ENCODE measurements at places on chromosomes 16 and 17.

DNA sequence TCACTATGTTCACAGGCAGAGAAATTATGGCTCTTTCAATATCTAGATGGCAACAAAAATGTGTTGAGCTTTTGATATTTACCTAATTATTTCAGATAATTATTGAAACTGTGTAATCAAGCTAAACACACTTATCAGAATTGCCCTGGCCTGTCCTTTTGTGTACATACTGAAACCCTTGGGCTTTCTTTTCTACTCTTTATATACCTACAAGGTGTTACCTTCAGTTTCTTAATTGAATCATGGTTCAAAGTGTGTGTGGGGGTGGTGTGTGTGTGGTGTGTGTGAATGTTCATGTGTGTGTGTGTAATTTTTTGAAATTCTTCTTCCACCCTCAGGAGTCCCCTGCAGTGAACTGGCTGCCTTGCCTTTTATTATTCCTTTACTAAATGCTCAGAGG is 506.8 kb upstream of the SOX9 start:
- no peak for DNase-seq

GRCh38 chr17:56325313-56326000 is 172.2 kb downstream of the ANKFN1 start:
- no peak for DNase-seq

GRCh38 chr17:16911141-16911937 is 60.6 kb downstream of the TNFRSF13B start:
- no peak for DNase-seq

GRCh38 chr17:57004944-57005579 is 27.1 kb downstream of the SCPEP1 start:
- DNase-seq = no peak

GRCh38 chr17:32520104-32520701 is 33.4 kb downstream of the CDK5R1 start:
- DNase-seq = peak; percentile 73

GRCh38 chr16:84677017-84677803 is 22.6 kb upstream of the USP10 start:
- DNase-seq = no peak

DNA sequence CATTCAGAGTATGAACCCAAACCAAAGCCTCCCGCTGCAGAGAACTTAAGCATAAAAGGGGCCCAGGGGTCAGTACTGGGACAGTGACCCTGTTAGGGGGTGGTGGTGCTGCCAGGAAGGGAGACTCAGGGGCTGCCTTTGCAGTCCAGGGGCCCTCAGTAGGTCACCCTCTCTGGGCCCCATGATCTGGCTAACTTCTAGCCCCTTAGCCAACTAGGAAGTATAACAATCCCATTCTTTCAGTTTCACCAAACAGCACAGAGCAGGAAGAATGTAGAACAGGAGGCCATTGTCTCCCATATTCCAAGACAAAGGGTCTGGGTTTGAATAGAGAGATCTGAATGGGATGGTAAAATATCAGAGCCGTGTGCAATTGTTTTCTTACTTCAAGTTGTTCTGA is 378.6 kb upstream of the C16orf82 start:
- no peak for DNase-seq

DNA sequence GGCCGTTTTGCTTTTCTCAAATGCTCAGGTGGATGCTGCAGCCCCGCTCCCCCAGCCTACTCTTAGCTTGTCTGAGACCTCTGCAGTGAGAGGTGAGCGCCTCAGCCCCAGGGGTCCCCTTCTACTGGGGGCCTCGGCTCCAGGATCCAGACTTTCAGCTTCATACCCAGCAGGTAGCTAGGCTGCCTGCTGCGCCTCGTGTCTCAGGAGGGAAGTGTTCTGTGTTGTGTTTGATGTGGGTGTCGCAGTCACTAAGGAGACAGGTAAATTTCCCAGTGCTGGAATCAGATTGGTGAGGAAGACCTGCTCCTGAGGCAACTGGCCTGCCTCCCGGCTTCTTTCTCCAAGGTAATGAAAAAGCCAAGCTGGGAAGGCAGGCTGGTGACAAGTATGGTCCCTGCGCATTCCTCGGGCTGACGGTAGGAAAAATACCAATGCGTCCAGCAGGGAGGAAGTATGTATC is 604.0 kb upstream of the SALL1 start:
- DNase-seq = no peak

GRCh38 chr16:68984467-68984866 is 121.0 kb upstream of the HAS3 start:
- DNase-seq = no peak

GRCh38 chr16:52834736-52835465 is 217.8 kb downstream of the CHD9NB start:
- no peak for DNase-seq

- no peak for DNase-seq
Measured at GRCh38 chr16:22424161-22424937, 49.9 kb upstream of the CDR2 start.

All from CD4-positive, alpha-beta T cell treated with Interleukin-12 subunit alpha and Interleukin-12 subunit beta, for 1 hour (primary cell).